ENCODE measurements at places on chromosomes 5 and 9. TPM values are rescaled to one million over a fixed set of nuclear protein-coding genes. Genes with fewer than 3 reads are reported as not detected.

Gene LVRN
- not detected for total RNA-seq

Gene PCDHB12
- total RNA-seq: not detected

Gene GHR
- 2.1 TPM for total RNA-seq

Gene HRCT1
- total RNA-seq: 0.34 TPM

Gene IL9
- not detected for total RNA-seq

Gene SLC45A2
- total RNA-seq: not detected

Gene HRH2
- not detected for total RNA-seq

Gene PITX1
- 0.56 TPM for total RNA-seq
